ENCODE measurements at places on chromosomes 11 and 22. TPM values are rescaled to one million over a fixed set of nuclear protein-coding genes. Genes with fewer than 3 reads are reported as not detected.

The SAA1 gene
- total RNA-seq: not detected

The OR8A1 gene
- total RNA-seq: not detected

The DLG2 gene
- 4.2 TPM for total RNA-seq

The C11orf86 gene
- total RNA-seq: not detected

The GAB4 gene
- 0.61 TPM for total RNA-seq

GRCh38 chr11:60849641-60850520 lies 5.9 kb downstream of the PTGDR2 start:
- H3K4me1 ChIP-seq: no peaks in the 10 kb centered on the region
- H3K27ac ChIP-seq: no peak overlapping the region
- no peak overlapping the region for H3K4me3 ChIP-seq
- DNase-seq: no peak
- H3K27me3 ChIP-seq: no peaks in the 10 kb centered on the region

- no peak overlapping the region for H3K27ac ChIP-seq
- no peak overlapping the region for H3K4me3 ChIP-seq
- no peaks in the 10 kb centered on the region for H3K4me1 ChIP-seq
- H3K36me3 ChIP-seq: no peaks in the 10 kb centered on the region
- no peak for DNase-seq
- H3K27me3 ChIP-seq: no peaks in the 10 kb centered on the region
These were observed 359.0 kb downstream of the BRD1 start for GRCh38 chr22:49468487-49469198.

GRCh38 chr22:45963821-45964220 lies 13.1 kb downstream of the WNT7B start:
- no peak for DNase-seq
- H3K4me3 ChIP-seq: no peak overlapping the region
- H3K27me3 ChIP-seq: no peaks in the 10 kb centered on the region

DNA sequence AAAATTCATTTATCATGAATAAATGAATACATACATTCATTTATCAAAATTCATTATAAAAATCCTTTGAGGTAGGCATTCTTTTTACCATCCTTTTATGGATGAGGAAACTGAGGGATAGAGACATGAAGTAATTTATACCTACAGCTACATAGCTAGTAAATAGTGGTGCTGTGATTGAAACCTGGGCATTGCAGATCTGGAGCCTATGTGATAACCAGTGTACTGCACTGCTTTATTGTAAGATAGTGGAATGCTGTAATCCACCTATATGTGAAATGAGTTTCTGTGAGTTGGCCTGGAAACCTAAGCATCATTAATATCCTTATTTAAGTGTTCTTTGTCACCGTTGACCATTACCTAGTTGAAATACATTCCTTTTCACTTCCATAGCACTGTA lies 4.5 kb downstream of the QSER1 start:
- peaks cover 11% of the 10 kb centered on the region for H3K4me1 ChIP-seq
- H3K27ac ChIP-seq: no peak overlapping the region
- H3K36me3 ChIP-seq: no peaks in the 10 kb centered on the region
- no peaks in the 10 kb centered on the region for H3K27me3 ChIP-seq

- no peaks in the 10 kb centered on the region for H3K27me3 ChIP-seq
- no peak for DNase-seq
- H3K4me3 ChIP-seq: no peak overlapping the region
- no peaks in the 10 kb centered on the region for H3K4me1 ChIP-seq
- H3K36me3 ChIP-seq: no peaks in the 10 kb centered on the region
These were observed 670.2 kb downstream of the TBC1D22A start for GRCh38 chr22:47432683-47433082.

DNA sequence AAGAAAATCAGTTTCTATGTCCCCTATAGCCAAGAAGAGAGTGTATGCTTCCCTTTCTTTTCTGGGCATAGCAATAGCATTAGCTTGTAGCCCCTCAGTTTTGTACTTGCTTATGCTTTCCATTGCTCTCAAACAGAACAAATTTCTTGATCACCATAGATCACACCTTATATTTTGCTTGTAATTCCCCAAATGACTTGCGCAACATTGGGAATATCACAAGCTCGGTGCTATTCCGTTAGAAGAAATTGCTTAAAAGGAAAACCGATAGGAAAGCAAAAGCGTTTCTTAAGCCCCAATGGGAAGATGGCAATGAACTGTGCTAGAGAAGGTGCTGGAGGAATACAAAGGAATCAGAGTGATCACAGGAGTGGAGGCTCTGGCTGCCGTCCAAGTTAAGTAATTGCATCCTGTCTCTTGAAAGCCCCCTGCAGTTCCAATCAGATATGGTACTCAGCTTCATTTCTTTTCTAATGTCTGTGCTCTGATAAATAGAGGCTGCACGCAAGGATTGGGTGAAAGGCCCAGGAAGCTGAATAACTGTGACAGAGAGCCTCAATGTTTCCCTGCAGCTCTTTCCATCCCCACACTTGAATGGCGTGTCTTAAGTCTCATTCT lies 182.1 kb upstream of the KIRREL3 start:
- no peak for DNase-seq
- H3K36me3 ChIP-seq: no peaks in the 10 kb centered on the region
- no peaks in the 10 kb centered on the region for H3K4me1 ChIP-seq
- no peaks in the 10 kb centered on the region for H3K27me3 ChIP-seq
- no peak overlapping the region for H3K27ac ChIP-seq
- no peak overlapping the region for H3K4me3 ChIP-seq

- H3K27me3 ChIP-seq: no peaks in the 10 kb centered on the region
- H3K36me3 ChIP-seq: no peaks in the 10 kb centered on the region
- DNase-seq: no peak
- no peak overlapping the region for H3K4me3 ChIP-seq
These were observed 37.6 kb downstream of the MAP6 start for GRCh38 chr11:75631086-75631730.

GRCh38 chr11:109606256-109606655 lies 184.3 kb downstream of the C11orf87 start:
- no peaks in the 10 kb centered on the region for H3K4me1 ChIP-seq
- no peaks in the 10 kb centered on the region for H3K27me3 ChIP-seq
- H3K36me3 ChIP-seq: no peaks in the 10 kb centered on the region

GRCh38 chr11:45156741-45157140 lies 10.3 kb downstream of the PRDM11 start:
- no peaks in the 10 kb centered on the region for H3K4me1 ChIP-seq
- H3K36me3 ChIP-seq: no peaks in the 10 kb centered on the region
- DNase-seq: no peak
- H3K27me3 ChIP-seq: no peaks in the 10 kb centered on the region

DNA sequence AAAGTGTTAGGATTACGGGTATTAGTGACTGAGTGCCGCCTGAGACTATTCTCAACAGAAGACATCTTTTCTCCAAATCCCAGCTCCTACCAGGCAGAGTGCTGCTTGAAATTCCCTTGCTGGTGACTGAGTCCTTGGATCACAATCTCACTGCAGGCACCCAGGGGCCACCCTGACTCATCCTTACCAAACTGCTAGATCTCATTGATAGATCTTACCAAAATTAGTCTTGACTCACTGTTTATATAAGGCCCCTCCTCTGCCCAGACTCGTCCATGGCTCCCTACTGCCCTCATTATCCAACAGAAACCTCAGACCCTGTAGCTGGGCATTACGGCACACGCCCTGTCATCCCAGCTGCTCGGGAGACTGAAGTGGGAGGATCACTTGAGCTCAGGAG lies 14.7 kb downstream of the TBC1D10A start:
- peak overlapping the region; percentile 1 for H3K4me3 ChIP-seq
- no peak for DNase-seq
- no peaks in the 10 kb centered on the region for H3K36me3 ChIP-seq
- peaks cover 96% of the 10 kb centered on the region for H3K4me1 ChIP-seq
- H3K27me3 ChIP-seq: no peaks in the 10 kb centered on the region

GRCh38 chr11:33135216-33135615 lies 26.1 kb downstream of the CSTF3 start:
- no peak overlapping the region for H3K27ac ChIP-seq
- no peaks in the 10 kb centered on the region for H3K27me3 ChIP-seq
- H3K4me3 ChIP-seq: no peak overlapping the region
- DNase-seq: no peak
- no peaks in the 10 kb centered on the region for H3K4me1 ChIP-seq
- H3K36me3 ChIP-seq: peaks cover 6% of the 10 kb centered on the region

DNA sequence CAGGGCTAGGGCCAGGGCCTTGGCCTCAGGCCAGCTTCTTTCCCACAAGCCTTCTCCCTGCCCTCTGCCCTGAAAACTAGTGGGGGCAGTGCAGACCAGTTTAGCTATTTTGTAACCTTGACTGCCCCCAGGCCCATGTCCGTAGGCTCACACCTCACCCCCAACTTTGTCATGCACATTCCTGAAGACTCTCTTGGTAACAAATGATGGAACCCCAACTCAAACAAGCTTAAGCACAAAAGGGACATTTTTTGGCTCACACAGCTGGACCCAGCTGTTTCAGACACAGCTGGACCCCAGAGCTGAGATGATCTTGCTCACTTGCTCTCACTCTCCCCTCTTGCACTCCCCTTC lies 46.6 kb downstream of the KCNQ1OT1 start:
- H3K27ac ChIP-seq: no peak overlapping the region
- no peaks in the 10 kb centered on the region for H3K27me3 ChIP-seq
- no peak for DNase-seq
- H3K4me3 ChIP-seq: no peak overlapping the region

DNA sequence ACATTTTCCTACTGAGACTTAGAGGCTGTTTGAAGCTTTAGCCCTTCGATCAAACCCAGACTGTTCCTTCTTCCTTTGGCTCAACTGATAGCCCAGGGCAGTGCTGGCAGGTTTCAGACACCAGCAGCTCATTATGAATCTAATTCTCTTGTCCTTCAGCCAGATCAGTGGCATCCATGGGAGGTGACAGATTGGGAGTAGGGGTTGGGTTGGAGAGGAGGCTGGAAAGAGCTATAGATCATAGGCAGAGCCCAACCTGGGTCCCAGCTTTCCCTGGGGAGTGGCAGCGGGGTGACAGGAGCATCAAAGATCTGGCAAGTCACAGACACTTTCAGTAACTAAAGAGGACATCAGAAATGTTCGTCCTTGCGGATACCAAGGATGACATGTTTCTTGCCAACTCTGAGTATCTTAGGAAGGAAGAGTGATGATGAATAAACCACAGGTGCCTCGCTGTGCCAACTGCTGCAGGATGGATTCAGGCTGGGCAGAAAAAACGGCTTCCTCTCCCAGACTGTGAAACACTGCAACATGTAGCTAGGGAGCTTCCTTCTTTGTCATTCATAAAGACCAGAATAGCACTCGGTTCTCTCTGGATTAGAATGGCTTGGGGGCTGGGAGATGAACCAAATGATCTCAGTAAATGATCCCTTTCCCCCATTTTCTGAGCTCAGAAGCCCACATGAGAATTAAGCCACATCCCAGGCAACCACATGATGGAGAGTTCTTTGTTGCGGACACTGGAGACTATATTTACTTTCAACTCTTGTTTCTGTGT lies 19.1 kb downstream of the ABCC8 start:
- no peak overlapping the region for H3K27ac ChIP-seq
- no peak for DNase-seq

DNA sequence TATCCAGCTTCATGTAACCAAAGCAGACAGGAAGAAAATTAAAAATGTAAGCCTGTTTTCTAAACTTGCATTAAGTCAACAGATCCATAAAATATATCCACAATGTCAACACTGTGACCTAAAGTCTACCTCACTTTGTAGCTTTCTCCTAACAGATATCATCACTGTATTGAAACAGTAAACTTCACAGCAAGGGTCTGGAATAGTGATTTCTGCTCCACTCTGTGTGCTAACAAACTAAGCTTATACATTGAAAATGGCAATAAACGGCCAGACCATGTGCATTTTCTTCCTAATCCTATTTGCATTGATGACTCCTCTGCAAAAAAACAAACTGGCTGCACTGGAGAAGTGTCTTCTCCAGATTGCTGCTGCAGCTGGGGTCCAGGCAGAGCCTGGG lies 26.8 kb downstream of the CADM1 start:
- H3K4me3 ChIP-seq: no peak overlapping the region
- no peaks in the 10 kb centered on the region for H3K27me3 ChIP-seq
- no peak overlapping the region for H3K27ac ChIP-seq
- no peaks in the 10 kb centered on the region for H3K36me3 ChIP-seq
- H3K4me1 ChIP-seq: no peaks in the 10 kb centered on the region

DNA sequence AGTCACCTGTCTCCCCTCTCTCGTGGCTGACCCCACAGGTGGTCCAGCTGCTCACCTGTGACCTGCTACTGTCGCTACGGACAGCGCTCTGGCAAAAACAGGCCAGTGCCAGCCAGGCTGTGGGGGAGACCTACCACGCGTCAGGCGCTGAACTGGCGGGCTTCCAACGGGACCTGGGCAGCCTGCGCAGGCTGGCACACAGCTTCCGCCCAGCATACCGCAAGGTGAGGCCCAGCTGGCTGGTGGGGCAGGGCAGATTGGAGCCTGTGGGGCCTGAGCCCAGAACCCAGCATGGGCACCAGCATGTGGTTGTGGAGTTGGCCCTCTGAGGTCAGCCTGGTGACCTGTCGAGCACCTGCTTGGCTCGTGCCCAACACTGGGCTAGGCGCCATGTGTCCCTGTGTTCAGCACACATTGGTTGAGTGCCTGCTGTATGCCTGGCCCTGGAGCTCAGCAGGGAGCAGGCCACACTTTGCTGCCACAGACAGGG lies 11.9 kb downstream of the SHISA8 start:
- no peaks in the 10 kb centered on the region for H3K27me3 ChIP-seq
- H3K27ac ChIP-seq: no peak overlapping the region
- peaks cover 2% of the 10 kb centered on the region for H3K4me1 ChIP-seq
- no peak for DNase-seq

DNA sequence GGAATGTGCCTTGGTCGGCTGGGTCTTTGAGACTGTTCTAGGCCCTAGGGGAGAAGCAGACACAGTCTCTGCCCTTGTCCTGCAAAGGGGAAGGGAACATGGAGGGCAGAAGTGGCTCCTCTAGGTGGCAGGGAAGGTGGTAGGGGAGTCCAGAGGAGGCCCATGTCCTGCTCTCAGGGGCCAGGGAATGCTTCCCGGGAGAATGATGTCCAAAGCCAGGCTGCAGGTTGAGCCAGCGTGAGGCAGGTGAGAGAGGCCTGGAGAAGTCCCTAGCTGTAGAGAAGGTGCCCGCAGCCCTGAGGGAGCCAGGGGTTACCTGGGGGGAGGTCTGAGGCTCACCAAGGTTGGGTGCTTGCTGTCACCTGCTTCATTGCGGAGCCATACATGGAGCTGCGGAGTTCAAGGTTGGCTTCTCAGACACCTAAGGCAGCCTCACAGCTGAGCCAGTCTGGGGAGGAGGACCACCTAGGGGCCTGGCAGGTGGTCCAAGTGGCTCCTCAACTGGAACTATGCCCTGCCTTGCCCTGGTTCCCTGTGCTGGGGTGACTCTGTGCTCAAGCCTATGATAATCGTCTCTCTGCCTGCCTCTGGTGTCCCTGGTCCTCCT lies 46.1 kb downstream of the SMIM38 start:
- no peaks in the 10 kb centered on the region for H3K4me1 ChIP-seq
- no peak for DNase-seq
- no peaks in the 10 kb centered on the region for H3K36me3 ChIP-seq
- no peaks in the 10 kb centered on the region for H3K27me3 ChIP-seq
